ENCODE measurements at places on chromosomes 5 and 9.

GRCh38 chr5:81778642-81779041, 27.7 kb upstream of the SSBP2 start:
- H3K4me1 ChIP-seq: peaks cover 27% of the 10 kb centered on the region
- peaks cover 2% of the 10 kb centered on the region for H3K27me3 ChIP-seq
- H3K4me3 ChIP-seq: peak overlapping the region; percentile 78
- peak overlapping the region; percentile 27 for H3K27ac ChIP-seq
- DNase-seq: no peak
- peaks cover 3% of the 10 kb centered on the region for H3K36me3 ChIP-seq

DNA sequence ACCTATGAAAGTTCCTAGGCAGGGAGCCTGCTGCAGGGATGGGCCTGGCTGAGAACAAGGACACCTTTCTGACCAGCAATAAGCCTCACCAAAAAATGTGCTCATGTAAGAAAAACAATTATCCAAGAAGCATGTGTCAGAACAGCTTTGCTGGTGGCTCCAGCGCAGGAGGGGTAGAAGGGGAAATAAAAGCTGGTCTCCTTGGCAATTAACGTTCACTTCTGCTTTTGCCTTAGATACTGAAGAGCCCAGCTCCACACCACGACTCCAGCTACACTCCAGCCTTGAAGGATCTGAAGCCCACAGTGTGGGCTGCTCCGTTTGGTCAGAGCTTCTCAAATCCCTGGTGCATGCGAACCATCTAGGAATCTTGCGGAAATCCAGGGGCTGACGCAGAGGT, 107.6 kb upstream of the PHYKPL start:
- no peak overlapping the region for H3K4me3 ChIP-seq
- H3K36me3 ChIP-seq: no peaks in the 10 kb centered on the region
- no peaks in the 10 kb centered on the region for H3K4me1 ChIP-seq
- H3K27me3 ChIP-seq: peaks cover 7% of the 10 kb centered on the region
- DNase-seq: no peak

DNA sequence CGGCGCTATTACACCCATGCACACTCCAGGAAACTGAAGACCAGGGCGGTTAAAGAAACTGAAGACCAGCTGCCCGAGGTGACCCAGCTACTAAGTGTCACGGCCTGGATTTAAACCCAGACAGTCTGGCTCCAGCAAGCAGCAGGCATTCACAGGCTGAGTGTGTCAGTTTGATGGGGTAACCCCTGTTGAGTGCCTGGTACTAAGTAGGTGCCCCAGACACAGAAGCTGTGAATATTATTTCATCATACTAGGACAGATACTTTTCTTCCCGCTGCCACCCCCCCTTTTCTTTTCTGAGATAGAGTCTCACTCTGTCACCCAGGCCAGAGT, 7.3 kb downstream of the ENG start:
- peaks cover 8% of the 10 kb centered on the region for H3K4me1 ChIP-seq
- DNase-seq: no peak
- H3K27ac ChIP-seq: no peak overlapping the region
- no peaks in the 10 kb centered on the region for H3K27me3 ChIP-seq
- no peak overlapping the region for H3K4me3 ChIP-seq

GRCh38 chr5:71601222-71602026, 14.3 kb downstream of the MCCC2 start:
- H3K4me1 ChIP-seq: peaks cover 38% of the 10 kb centered on the region
- DNase-seq: peak; percentile 68
- peaks cover 44% of the 10 kb centered on the region for H3K36me3 ChIP-seq
- peak overlapping the region; percentile 92 for H3K27ac ChIP-seq
- peak overlapping the region; percentile 13 for H3K4me3 ChIP-seq

GRCh38 chr5:94700592-94700991, 82.1 kb downstream of the SLF1 start:
- no peaks in the 10 kb centered on the region for H3K27me3 ChIP-seq
- H3K4me1 ChIP-seq: peaks cover 15% of the 10 kb centered on the region
- no peak overlapping the region for H3K4me3 ChIP-seq
- no peak for DNase-seq

- DNase-seq: no peak
- peaks cover 2% of the 10 kb centered on the region for H3K27me3 ChIP-seq
- no peaks in the 10 kb centered on the region for H3K36me3 ChIP-seq
- no peak overlapping the region for H3K27ac ChIP-seq
- no peak overlapping the region for H3K4me3 ChIP-seq
- no peaks in the 10 kb centered on the region for H3K4me1 ChIP-seq
Observed at GRCh38 chr5:148542812-148543211, 111.5 kb downstream of the HTR4 start.

DNA sequence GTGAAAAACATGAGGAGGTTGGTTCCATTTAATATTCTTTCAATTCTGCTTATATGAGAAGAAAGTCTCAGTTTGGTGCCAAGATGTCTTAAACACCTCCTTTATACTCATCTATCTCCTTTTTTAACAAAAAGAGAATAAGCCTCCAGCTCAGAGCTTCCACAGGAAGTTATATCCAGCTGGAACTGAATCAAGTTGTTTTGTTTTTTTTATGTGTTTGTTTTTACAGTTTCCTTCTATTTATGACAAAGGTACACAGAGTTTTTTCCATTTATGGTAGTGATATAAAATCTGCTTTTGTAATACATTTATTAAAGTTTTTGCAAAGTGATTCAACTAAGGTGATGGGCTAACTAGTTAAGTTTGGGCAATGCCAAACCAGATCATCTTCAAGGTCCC, 10.4 kb downstream of the SPARC start:
- DNase-seq: no peak
- H3K4me1 ChIP-seq: peaks cover 8% of the 10 kb centered on the region
- no peaks in the 10 kb centered on the region for H3K36me3 ChIP-seq
- H3K27me3 ChIP-seq: peaks cover 7% of the 10 kb centered on the region
- no peak overlapping the region for H3K27ac ChIP-seq
- no peak overlapping the region for H3K4me3 ChIP-seq

GRCh38 chr9:90432951-90433350, 209.7 kb downstream of the DIRAS2 start:
- no peak overlapping the region for H3K27ac ChIP-seq
- no peak for DNase-seq
- peaks cover 10% of the 10 kb centered on the region for H3K27me3 ChIP-seq
- H3K4me1 ChIP-seq: no peaks in the 10 kb centered on the region
- H3K4me3 ChIP-seq: no peak overlapping the region

GRCh38 chr9:129412814-129413536, 207.9 kb downstream of the C9orf50 start:
- H3K27me3 ChIP-seq: peaks cover 1% of the 10 kb centered on the region
- DNase-seq: peak; percentile 52
- H3K4me1 ChIP-seq: peaks cover 22% of the 10 kb centered on the region
- H3K36me3 ChIP-seq: peaks cover 8% of the 10 kb centered on the region
- peak overlapping the region; percentile 91 for H3K27ac ChIP-seq

GRCh38 chr9:109408759-109409462, 88.1 kb upstream of the EPB41L4B start:
- peaks cover 43% of the 10 kb centered on the region for H3K4me1 ChIP-seq
- peak overlapping the region; percentile 22 for H3K4me3 ChIP-seq
- no peak for DNase-seq
- H3K27me3 ChIP-seq: peaks cover 2% of the 10 kb centered on the region
- no peak overlapping the region for H3K27ac ChIP-seq
- no peaks in the 10 kb centered on the region for H3K36me3 ChIP-seq

DNA sequence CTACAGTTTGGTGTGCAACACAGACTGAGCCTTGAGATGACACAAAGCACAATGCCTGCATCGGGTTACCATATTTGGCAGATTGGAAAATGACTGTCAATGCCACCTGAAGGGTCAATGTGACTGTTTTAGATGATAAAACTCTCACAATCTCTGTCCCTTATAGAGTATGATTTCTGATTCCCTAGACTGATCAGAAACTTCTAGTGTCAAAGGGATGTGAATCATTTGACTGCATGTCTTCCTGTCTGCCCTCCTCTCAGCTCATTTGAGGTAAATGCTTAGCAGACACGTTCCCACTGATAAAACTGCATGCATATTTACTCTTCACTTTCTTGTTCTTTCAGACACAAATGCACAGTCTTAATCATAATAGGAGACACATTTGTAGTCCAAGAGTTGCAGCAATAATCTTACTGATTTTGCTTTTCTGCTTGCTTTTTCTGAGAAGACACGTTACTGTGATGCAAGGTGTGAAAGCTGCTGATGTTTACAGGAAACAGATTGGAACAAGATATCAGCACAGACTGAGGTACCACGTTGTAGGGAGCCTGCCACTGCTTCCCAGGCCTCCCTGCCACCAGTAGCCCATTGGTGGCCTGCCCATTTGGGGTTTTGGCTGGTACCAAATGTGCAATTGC, 77.8 kb downstream of the GCNT4 start:
- no peak overlapping the region for H3K4me3 ChIP-seq
- H3K36me3 ChIP-seq: peaks cover 13% of the 10 kb centered on the region
- peak; percentile 1 for DNase-seq

- peak overlapping the region; percentile 75 for H3K27ac ChIP-seq
- peaks cover 2% of the 10 kb centered on the region for H3K27me3 ChIP-seq
- DNase-seq: peak; percentile 62
- peaks cover 43% of the 10 kb centered on the region for H3K4me1 ChIP-seq
Observed at GRCh38 chr5:142770650-142771609, 753 bp downstream of the ARHGAP26 start.

- no peak overlapping the region for H3K27ac ChIP-seq
- no peaks in the 10 kb centered on the region for H3K4me1 ChIP-seq
- H3K27me3 ChIP-seq: peaks cover 2% of the 10 kb centered on the region
- DNase-seq: no peak
- H3K4me3 ChIP-seq: no peak overlapping the region
- H3K36me3 ChIP-seq: no peaks in the 10 kb centered on the region
Observed at GRCh38 chr5:161105525-161105924, 253.5 kb upstream of the ATP10B start.

DNA sequence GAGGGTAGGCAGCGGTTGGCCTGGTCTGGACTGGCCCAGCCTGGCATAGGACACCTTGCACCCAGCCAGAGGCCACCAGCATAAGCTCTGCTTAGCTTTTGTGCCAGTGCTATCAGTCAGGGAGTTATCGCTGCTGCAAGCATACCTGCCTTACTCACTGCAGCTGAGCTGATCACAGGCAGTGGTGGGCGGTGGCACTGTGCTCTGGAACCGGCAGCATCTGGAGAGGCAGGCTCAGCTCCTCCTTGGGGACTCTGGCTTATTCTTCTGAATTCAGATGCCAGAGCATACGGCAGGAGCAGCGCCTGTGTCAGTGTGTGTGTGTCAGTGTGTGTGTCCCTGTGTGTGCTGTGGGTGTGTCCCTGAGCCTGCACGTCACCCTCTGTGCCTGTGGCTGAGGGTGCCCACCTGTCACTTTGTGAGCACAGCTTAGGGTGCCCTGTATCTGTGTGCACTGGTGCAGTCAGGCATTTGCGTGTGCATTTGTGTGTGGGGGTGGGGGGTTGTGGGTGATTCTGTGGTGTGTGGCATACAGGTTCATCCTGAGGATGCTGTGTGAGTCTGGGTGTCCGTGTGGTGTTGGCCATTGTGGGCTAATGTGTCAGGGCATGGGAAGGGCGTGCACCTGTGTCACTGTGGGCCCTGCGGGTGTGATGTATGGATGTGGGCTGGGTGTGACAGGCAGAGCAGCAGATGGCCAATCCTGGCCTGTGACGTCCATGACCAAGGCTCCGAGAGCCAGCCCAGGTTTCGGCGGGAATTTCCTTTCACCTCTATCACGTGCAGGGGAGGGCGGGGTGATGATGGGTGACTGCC, 23.5 kb downstream of the LMX1B start:
- H3K4me1 ChIP-seq: no peaks in the 10 kb centered on the region
- H3K27ac ChIP-seq: no peak overlapping the region
- no peak for DNase-seq
- no peak overlapping the region for H3K4me3 ChIP-seq
- peaks cover 52% of the 10 kb centered on the region for H3K27me3 ChIP-seq
- no peaks in the 10 kb centered on the region for H3K36me3 ChIP-seq

DNA sequence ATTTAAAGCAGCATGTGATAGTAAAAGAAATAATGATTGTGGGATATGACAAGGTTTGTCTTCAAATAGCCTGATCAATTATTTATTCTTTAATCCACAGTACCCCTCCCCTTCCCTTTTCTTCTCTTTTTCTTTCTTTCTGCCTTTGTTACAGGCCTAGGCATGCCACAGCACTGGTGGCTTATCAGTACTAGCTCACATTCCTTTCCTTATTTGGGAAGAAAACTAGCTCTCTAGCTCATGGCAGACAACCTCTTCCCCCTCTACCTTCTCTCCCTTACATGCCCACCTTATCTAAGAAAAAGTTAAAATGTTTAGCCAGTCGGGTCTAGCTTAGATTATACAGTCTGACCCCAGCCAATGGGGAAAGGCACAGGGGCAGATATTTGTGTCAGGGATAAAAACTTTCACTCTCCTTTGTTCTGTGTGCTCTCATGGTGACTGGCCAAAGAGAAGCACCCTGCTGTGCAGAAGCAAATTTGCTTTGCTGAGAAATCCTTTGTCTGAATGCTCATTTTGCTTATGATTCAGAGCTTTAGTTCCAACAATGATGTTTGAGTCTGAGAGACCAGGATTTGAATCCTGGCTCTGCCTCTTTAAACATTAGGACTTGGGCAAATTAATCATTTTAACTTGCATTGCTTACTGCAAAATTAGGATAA, 75.8 kb upstream of the CDH12 start:
- no peaks in the 10 kb centered on the region for H3K36me3 ChIP-seq
- no peaks in the 10 kb centered on the region for H3K4me1 ChIP-seq
- no peaks in the 10 kb centered on the region for H3K27me3 ChIP-seq

DNA sequence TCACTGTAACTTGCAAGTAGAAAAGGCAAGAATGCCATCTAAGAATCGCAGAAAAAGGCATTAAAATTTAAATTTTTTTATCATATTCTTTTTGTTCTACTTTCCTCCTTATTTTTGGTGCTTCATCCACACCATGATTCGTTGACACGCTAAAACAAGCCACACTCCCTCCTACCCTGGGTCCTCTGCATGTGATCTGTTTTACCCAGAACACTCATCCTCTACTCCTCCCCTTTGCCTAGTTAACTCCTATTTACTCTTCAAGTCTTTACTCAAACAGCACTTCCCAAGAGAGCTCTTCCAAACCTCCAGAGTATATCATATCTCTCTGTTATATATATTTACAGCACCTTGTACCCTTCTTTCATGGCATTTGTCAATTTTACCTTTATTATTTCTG, 61.4 kb upstream of the SRP19 start:
- no peaks in the 10 kb centered on the region for H3K27me3 ChIP-seq
- peaks cover 9% of the 10 kb centered on the region for H3K36me3 ChIP-seq
- no peak for DNase-seq
- H3K4me1 ChIP-seq: no peaks in the 10 kb centered on the region
- no peak overlapping the region for H3K27ac ChIP-seq

- H3K4me3 ChIP-seq: no peak overlapping the region
- H3K27ac ChIP-seq: no peak overlapping the region
- DNase-seq: no peak
- H3K4me1 ChIP-seq: no peaks in the 10 kb centered on the region
- peaks cover 8% of the 10 kb centered on the region for H3K27me3 ChIP-seq
Observed at GRCh38 chr5:95392593-95393182, 1.5 kb downstream of the FAM81B start.

DNA sequence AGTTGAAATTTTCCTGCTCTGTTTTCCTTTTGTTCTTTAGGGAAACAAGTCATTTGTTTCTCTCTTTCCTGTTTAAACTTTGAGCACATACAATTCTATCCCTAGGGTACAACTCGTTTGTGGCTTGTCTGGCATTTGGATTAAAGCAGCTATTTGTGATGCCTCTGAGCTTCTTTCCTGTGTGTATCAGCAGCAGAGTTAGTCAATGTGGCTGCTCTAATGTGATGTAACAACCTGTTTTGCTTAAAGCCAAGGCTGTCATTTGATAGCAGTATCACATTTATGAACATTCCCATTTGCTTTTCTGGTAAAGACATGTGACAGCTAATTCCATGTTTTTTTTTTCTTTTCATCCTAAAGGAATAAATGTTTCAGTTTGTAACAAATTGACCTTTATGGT, 314.3 kb upstream of the CHD1 start:
- no peak for DNase-seq
- no peaks in the 10 kb centered on the region for H3K4me1 ChIP-seq
- H3K27me3 ChIP-seq: no peaks in the 10 kb centered on the region
- no peaks in the 10 kb centered on the region for H3K36me3 ChIP-seq
